ENCODE measurements at places on chromosomes 4 and X.

DNA sequence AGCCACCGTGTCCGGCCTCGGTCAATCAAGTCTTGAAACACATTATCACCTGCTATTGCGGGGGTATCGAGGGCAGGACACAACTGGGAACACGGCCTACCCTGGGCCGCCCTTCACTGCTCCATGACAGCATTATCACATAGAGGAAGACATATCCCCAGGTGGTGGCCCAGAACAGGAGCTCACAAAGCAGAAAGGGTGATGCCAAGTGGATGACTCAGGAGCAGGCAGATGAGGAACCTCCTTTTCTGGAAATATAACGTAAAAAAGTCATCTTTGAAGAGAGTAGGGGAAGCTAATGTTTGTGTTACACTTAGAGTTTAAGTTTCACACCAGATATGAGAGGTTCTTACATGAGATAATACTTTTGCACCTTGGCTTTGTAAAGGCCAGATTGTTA, 5.3 kb upstream of the SUPT20HL1 start:
- DNase-seq = peak; percentile 15

DNA sequence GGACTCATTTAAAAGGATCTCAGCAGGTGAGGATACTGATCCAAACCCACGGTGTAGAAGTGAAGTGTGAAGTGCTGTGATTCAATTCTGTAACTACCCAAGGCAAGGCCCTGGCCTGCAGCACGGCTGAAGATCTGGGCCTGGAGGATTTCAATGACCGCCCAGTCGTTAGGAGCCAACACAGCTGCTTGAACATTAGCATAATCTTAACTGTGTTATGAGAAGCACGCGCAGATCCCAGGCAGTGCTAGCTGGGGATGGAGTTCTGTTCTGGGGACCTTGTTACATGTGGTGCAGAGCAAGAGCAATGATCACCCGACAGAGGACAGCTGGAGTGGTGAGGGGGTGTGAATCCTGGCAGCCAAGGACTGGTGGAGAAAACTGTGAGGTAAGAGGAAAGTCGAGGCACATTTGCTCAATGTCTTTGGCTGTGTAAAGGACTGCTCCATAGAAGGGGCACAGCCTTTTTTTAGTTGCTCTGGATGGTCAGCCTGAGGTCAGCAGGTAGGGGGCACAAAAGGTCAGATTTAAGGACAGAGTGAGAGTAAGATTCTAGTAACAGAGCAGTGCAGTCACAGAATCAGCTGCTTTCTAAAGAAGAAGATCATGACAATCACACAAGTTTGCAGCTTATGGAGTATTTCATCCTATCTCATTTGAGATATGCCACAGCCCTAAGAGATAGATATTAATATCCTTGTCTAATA, 181.8 kb downstream of the DCLK2 start:
- no peak for DNase-seq

- no peak for DNase-seq
Measured at GRCh38 chrX:72006461-72006860, 95.8 kb downstream of the NHSL2 start.

GRCh38 chrX:63993936-63994335, 208.9 kb upstream of the ARHGEF9 start:
- DNase-seq = no peak

DNA sequence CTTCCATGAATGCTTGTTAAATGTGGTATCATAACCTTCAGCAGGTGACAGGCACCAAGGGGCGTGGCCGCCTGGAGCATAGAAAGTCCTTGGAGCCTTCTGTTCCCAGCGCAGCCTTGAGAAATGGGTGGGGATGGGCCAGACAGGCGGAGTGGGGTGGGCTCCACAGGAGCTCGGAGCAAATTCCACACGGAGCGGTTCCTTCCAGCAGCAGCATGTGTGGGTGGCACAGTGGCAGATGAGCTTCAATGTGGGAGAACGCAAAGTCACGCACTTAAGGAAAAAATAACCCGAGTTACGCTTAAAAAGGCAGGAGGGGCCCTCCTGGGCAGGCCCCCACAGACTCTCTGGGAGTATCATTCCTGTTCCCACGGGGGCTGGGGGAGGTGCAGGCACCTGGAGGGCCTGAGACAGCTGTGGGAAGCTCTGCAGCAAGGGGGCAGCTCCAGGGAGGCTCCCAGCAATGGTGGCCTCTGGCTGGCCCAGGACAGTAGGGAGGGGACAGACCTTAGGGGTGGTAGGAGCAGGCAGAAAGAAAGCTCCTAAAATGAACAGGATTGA, 15.3 kb downstream of the TMEM271 start:
- no peak for DNase-seq

GRCh38 chrX:13370713-13371112, 50.9 kb upstream of the ATXN3L start:
- no peak for DNase-seq

DNA sequence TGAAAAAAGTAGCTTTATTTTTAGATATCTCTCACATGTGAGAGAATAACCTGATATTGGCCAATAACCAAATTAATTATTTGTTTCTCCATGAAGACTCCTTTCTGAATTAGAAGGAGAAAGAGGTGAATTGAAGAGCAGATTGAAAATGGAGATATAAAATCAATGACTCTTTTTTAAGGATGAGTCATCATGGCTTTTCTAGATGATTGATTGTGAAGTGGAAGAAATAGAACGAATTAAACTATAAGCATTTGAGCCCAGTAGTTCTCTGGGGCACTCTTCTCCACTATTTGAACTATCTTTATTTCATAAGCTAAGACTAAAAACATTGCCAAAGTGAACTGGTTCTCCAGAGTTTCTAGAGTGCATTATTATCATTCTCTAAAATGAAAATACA, 137.2 kb upstream of the EDNRA start:
- no peak for DNase-seq

DNA sequence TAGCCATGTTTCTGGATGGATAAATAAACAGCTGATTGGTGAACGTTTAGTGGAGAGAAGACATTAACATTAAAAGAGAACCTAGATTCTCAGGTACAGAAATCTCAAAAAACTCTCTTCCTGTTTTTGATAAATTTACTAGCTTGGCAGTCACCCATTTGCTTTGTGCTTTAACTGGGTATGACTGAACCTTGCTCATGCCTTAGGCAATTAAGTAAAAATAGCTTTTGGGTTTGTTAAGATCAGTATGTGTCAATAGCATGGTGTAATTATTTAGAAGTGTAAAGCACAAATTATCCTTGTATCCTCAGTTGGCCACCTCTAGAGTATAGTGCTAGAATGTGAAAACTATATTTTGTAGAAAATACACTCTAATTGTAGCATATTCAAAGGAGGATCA, 200.0 kb downstream of the CFAP299 start:
- DNase-seq = no peak
